ENCODE measurements at places on chromosomes 5 and 9. TPM values are rescaled to one million over a fixed set of nuclear protein-coding genes. Genes with fewer than 3 reads are reported as not detected.

Gene HCN1
- total RNA-seq: not detected

Gene QRFP
- total RNA-seq: not detected

Gene CDH9
- not detected for total RNA-seq

DNA sequence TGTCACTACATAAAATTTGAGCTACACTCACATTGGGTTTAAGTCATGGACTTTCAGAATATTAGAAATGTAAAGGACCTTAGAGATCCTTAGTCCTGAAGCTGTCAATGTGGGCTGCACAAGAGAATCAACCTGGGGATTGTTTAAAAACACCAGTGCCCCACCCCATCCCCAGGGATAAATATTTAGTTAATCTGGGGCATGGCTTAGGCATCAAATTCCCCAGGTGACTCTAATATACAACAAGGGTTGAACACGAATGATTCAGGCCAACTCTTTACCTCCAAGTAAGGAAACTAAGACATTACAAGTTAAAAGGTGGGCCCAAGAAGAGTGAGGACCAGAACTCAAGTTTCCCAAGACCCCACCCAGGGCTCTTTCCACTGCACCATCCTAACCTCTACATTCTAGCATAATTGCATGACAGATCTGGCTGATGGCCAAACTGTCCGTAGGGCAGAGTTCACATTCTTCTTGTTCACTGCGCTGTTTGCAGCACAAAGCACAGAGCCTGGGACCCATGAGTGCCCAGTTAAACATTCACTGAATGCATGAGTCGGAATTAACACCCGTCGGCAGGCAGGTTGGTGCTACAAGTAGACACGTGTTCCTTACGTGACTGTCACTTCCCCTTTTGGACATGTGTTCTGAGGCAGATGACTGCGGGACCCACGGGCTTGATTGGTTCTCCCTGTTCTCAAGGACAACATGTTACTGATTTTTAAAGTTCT, 25.2 kb downstream of the CYFIP2 start:
- DNase-seq: peak; percentile 70

GRCh38 chr9:107685901-107686300, 196.3 kb upstream of the KLF4 start:
- DNase-seq: no peak

GRCh38 chr9:546797-547223, 294.7 kb upstream of the DMRT1 start:
- DNase-seq: no peak

GRCh38 chr5:137672001-137672400, 63.9 kb downstream of the KLHL3 start:
- peak; percentile 10 for DNase-seq

GRCh38 chr5:179410291-179411160, 65.3 kb upstream of the ADAMTS2 start:
- no peak for DNase-seq

DNA sequence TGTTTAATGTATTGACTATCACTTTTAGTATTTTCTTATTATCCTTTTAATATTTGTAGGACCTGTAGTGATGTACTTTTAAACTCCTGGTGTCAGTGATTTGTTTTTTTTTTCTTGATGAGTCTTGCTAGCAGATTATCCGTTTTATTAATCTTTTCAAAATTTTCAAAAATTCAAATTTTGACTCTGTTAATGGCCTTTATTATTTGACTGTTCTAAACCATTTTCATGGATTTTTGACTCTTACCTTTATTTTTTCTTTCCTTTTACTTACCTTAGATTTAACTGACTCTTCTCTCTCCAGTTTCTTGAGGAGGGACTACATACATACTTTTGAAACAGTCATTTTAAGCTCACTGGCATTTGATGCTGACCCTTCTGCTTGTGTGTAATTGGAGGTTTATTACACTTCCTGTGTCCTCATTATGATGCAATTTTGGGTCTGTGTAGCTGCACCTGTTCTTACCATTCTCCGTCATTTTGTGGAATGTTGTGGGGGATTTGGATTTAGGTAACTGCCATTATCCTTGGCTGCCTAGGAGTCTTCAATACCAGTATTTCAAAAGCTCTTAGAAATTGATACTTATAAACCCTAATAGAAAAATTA, 32.0 kb upstream of the EXOC3 start:
- DNase-seq: no peak

- no peak for DNase-seq
Measured at GRCh38 chr9:16257604-16258003, 612.9 kb downstream of the BNC2 start.

DNA sequence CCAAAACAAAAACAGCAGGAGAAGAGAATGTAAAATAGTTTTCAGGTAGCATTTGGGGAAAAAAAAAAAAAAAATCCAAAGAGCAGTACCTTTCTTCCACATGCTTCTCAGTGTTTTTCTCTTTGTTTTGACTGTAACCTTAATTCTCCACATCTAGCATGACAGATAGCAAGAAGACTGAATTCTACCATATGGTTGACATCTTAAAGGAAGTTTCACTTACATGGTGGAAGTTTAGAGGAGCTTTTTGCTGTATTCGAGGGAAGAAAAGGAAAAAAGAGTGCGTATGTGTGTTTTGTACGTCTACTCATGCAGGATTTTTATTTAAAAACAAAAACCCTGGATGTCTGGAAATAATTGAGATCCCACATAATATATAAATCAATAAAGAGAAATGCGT, 604.8 kb downstream of the CCDC171 start:
- no peak for DNase-seq

DNA sequence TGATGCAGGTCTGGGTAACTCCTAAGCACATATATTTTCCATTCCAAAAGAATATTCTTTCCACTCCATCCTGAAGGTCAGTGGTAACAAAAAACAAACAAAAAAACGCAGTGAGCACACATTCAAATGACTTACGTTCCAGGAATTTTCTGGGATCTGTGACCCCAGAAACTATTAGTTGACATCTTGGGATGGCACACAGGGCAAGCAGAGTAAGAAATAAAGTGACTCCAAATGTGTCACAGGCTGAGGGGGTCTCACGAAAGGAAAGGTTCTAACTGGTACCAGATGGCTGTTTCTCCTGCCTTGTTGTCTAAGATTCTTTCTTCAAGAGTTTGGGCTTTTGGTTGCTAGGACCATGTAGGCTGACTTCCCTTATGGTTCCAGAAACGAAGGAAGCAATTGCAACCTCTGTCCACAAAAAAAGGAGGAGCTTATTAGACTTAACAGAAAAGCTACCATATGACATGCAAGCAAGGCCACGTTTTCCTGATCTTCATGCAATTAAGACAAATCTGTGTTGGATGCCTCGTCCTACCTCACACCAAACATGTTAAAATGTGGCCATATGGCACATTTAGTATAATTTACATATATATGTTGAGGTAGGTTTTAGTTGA, 32.7 kb downstream of the PTGS1 start:
- DNase-seq: no peak

GRCh38 chr9:16687678-16688369, 182.6 kb downstream of the BNC2 start:
- DNase-seq: no peak

DNA sequence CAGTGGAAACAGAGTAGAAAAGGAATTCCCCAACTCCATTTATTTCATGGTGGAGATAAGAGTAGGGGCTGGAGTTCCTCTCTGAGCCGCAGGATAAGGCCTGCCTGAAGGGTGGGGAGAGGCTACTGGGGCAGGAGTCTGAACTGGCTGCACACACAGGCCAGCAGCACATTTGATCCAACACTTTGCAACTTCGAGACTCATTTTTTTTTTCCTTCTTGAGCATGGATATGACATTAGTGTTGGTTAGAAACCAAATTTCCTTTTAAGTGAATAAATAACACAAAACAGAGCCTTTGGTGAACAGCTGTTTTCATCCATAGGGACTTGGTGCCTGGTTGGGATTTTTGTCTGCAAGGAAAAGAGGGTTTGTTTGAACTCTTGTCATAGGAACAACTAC, 76.6 kb downstream of the RALGPS1 start:
- no peak for DNase-seq

- no peak for DNase-seq
Measured at GRCh38 chr5:59753599-59753998, 139.9 kb downstream of the PDE4D start.

DNA sequence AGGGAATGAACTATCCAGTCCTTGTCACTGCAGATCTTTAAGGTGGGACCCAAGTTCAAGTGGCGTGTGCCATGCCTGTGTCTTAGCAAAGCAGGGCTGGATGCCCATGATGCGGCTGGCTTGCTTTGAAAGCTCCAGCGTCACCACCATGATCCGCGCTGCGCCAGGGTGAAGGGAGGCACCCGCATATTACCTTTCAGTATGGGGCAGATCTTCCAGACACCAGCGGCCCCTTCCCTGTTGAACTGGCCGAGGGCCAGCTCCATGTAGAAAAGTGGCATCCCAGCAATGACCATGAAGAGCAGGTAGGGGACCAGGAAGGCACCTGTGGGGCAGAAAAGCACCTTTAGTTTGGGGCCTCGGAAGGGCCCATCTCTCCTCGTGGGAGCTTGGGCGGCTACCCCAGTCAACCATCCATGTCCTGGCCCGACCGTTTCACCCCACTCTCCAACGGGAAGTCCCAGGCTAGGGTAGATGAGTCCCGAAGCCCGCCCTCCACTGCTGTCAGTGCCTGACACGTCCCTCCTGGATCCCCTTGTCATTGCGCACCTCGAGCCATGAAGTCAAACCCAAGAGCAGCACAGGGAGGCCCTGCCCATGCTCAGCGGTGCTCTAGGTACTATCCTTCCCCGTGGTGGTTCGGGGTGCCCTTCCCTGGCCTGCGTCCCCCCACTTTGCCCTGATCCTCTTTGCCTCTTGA, 3.9 kb downstream of the SLC6A3 start:
- DNase-seq: no peak

DNA sequence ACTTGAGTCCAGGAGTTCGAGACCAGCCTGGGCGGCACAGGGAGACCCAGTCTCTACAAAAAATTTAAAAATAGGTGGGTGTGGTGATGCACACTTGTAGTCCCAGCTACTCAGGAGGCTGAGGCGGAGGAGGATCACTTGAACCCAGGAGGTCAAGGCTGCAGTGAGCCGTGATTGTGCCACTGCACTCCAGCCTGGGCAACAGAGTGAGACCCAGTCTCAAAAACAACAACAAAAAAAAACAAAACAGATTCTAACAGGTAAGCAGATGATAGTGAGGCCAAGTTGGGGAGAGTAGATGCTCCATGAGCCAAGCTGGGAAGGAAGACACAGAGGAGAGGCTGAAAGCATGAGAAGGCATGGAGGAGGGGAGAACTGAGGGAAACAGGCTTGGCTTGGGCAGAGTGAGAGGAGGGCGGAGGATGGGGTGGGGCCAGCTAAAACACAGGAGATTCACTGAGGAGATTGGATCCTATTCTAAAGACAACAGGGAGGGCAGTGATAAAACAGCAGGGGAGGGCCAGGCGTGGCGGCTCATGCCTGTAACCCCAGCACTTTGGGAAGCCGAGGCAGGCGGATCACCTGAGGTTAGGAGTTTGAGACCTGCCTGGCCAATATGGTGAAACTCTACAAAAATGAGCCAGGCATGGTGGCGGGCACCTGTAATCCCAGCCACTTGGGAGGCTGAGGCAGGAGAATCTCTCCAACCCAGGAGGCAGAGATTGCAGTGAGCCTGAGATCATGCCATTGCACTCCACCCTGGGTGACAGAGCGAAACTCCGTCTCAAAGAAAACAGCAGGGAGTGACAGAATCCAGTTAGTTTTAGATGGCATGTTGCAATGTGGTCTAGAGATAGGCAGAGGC, 8.4 kb downstream of the RPS14 start:
- no peak for DNase-seq

DNA sequence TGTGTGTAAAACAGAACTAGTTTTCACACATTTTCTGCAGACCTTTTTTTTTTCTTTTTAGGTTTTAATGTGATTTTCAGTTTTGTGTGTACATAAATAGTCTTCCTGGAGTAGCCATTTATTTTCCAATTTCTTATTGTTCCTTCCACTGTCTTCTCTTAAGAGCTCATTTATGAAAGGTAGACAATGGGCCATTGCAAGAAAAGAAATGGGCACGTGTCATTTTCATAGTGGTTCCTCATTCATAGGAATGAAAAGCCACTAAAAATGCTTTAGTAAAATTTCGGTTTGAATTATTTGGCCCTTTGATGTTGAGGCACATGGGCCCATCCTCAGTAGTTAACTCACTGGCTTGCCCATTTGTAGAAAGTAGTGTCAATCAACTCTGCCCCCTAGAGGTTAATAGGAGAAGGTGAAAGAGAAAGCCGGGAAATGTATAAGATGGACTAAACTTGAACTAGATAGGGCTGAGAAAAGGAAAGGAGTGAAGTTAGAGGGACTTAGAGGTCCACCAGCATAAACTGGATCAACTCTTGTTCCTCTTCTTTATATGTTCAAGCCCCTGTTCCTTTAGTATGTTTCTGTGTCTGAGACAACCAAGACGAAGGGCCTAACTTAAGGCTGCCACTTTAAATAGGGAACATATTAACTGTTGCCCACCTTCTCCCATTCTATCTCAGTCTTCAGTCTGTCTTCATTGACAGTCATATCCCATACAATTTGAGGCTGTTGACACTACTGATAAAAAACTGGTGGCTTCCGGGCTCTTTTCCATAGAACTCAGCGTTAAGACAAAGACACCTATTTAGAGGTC, 72.6 kb downstream of the SMARCA2 start:
- DNase-seq: no peak

- DNase-seq: no peak
Measured at GRCh38 chr9:124894741-124895170, 32.8 kb downstream of the ARPC5L start.

Data from transverse colon (tissue), 4 donors.